ENCODE measurements at places on chromosomes 1 and 21.

DNA sequence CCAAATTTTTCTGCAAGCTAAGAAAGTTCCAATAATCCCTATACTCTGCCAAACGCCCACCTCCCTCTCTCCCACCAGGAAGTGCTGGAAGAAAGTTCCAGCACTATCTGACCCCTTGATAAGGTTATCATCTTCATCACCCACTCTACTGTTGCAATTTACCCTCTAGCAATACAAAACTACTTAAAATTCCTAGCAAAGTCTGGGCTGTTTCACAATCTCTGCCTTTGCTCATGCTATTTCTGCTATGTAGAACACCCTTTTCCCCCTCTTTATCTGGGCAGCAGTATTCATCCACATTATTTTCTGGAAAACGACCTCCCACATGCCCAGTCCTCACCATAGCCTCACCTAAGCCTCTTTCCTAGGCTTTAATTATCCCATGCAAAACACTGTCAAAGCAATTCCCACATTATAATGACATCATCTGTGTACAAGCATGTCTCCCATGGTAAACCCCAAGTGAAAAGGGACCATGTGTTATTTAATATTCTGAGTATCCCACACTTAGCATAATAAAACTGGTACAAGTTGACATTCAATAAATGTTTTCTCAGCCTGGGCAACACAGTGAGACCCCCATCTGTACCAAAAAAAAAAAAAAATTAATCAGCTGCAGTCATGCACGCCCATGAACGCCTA lies 12.0 kb downstream of the F11R start:
- DNase-seq: no peak

DNA sequence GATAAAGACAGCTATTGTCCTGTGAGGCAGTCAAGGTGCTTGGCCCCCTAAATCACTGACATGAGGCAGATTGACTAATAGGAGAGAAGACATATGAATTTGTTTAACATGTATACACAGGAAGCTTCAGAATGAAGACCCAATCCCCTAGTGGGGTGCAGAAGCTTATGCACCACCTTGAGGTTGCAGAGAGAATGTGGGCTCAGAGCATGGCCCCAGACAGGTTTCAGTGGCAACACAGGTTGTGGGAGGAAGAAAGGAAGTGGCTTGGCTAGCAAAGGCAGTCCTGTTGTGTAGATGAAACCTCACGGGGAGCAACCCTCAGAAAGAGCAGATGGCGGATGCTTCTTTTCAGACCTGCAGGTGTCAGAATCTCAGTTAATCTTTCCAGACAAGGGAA lies 37.0 kb upstream of the PARP1 start:
- no peak for DNase-seq

DNA sequence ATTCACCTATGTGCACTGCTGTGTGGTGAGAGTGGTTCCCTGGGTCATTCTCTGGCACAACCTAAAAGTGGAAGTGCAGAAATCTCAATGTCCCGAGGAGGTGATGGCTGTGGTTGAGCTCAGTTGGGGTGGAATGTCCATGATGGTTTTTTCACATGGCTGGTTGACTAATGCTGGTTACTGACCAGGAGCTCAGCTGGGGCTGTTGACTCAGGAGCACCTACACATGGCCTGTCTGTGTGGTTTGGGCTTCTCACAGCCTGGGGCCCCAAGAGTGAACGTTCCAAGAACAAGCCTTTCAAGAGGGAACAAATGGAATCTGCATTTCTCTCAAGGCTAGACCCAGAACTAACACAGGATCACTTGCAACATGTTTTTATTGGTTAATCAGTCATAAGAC lies 6.4 kb upstream of the KANK4 start:
- DNase-seq: no peak

- DNase-seq: no peak
Observed at GRCh38 chr1:26281971-26282370, 2.1 kb downstream of the SH3BGRL3 start.

DNA sequence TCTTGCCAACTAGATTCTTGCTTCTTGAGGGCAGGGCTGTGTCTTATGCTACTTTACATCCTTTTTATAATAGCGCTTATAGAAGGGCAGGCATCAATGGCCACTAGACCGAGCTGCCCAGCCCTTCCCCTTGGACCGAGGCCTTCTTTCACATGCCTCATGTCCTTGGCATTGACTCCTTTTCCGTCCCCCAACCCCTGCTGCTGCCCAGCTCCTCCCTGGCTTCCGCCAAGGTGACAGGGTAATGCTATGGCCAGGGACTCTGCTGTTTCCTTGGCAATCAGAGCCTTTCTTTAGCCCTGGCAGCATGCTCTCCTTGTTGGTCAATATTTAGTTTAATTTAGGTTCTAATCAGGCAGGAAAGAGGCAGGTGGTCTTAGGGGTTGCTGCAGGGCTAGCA lies 48.2 kb downstream of the DDX20 start:
- DNase-seq: no peak

GRCh38 chr1:55015123-55015522 lies 16.4 kb downstream of the BSND start:
- DNase-seq: no peak

DNA sequence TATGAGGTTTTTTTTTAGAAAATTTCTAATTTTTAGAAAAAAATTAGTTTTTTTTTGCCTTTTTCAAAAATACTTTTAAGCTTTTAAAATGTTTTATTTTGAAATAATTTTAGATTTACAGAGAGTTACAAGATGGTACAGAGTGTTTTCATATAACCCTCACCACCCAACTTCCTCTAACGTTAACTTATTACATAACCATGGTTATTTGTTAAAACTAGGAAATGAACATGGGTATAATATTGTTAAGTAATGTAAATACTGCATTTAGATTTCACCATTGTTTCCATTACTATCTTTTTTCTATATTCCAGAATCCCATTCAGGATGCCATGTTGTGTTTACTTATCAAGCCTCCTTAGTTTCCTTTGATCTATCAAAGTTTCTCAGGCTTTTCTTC lies 45.2 kb upstream of the ST6GALNAC3 start:
- no peak for DNase-seq

- DNase-seq: no peak
Observed at GRCh38 chr1:104098837-104099236, 349.1 kb downstream of the AMY1C start.

DNA sequence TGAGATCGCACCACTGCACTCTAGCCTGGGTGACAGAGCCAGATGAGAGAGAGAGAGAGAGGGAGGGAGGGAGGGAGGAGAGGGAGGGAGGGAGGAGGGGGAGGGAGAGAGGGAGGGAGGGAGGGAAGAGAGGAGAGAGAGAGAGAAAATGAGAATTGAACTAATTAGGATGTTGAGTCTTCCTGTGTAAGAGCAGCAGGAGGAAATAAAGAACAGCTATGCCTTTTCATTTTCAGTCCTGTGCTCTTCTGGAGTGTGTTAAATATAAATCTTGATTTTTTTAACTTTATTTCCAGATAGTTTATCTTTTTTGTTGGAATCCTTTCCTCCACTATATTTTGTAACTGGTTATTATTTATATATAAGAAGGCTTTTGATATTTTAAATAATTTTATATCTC lies 27.1 kb downstream of the DNTTIP2 start:
- no peak for DNase-seq

GRCh38 chr21:28953247-28953646 lies 39.4 kb downstream of the LTN1 start:
- DNase-seq: no peak

- DNase-seq: no peak
Observed at GRCh38 chr1:4218619-4219018, 318.5 kb upstream of the C1orf174 start.

- no peak for DNase-seq
Observed at GRCh38 chr1:208028526-208028925, 117.6 kb upstream of the CD34 start.

- DNase-seq: peak; percentile 29
Observed at GRCh38 chr1:31627930-31628559, 10.6 kb downstream of the HCRTR1 start.

- no peak for DNase-seq
Observed at GRCh38 chr1:35001743-35002142, 16.6 kb upstream of the TMEM35B start.

GRCh38 chr1:246317332-246318035 lies 189.6 kb downstream of the SMYD3 start:
- DNase-seq: no peak

DNA sequence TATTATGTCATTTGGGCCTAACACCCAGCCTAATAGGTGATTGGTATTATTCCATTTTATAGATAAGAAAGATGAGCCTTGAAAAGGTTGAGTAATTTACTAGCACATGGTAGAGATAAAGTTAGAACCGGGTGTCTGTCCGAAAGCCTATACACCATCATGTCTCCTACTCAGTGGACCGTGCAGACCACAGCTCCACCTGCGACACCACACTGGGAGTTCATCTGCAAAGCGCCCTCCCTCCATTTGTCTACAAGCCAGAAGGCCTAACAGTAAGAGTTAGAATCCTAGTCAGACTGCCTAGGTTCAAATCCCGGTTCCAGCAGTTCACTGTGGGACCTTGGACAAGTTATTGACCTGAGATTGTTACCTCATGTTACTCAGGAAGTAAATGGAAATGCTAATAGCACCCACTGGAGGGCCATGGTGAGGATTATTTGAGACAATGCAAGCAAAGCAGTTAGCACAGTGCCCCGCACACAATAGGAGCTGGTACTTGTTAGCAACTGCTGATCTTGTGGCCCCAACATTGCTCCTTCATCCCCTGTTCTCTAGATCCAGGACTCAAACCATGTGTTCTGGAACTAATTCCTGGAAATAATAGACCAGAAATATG lies 20.5 kb downstream of the ARMH1 start:
- DNase-seq: no peak

- no peak for DNase-seq
Observed at GRCh38 chr1:1290238-1290731, 10.0 kb downstream of the SCNN1D start.

DNA sequence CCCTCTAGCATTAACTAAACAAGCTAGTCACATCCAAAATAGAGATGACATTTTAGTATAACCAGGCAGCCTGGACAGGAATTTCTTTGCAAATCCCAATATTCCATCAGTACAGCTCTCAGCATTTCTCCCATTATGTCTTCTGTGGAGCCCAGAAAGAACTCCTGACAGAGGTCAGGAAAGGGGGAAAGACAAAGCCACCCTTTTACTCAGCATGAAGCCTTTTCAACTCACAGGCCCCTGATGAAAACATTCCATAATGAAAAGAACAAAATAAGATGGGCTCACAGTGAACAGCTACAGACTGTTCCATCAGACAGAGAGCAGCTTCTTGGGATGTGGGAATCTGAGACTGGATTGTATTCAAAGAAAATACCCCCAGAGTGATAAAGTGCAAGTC lies 80.6 kb downstream of the TEX35 start:
- no peak for DNase-seq

- DNase-seq: no peak
Observed at GRCh38 chr1:219931033-219931432, 2.7 kb upstream of the SLC30A10 start.

- DNase-seq: no peak
Observed at GRCh38 chr1:175303201-175303707, 110.7 kb upstream of the KIAA0040 start.

DNA sequence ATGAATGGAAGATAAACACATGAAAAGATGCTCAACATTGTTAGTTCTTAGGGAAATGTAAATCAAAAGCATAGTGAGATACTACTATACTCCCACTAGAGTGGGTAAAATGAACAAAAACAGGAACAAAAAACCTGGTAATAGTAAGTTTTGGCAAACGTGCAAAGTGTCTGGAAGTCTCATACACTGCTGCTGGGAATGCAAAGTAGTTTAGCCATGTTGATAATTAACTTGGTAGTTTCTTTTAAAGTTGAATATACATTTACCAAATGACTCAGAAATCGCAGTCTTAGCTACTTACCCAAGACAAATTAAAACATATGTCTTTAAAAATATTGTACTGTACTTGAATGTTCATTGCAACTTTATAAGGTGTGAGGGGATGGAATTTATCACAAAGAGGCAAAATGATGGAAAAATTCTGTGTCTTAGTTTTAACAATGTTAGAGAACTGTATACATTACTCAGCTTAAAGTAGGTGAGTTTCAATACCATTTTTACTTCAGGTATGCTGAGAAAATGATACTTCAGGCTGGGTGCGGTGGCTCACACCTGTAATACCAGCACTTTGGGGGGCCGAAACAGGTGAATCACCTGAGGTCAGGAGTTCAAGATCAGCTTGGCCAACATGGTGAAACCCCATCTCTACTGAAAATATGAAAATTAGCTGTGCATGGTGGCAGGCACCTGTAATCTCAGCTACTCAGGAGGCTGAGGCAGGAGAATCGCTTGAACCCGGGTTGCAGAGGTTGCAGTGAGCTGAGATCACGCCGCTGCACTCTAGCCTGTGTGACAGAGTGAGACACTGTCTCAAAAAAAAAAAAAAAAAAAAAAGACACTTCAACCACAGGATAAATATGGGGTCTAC lies 102.3 kb downstream of the PDE4B start:
- DNase-seq: no peak
